ENCODE measurements at places on chromosomes 1 and 21. TPM values are rescaled to one million over a fixed set of nuclear protein-coding genes. Genes with fewer than 3 reads are reported as not detected.

DNA sequence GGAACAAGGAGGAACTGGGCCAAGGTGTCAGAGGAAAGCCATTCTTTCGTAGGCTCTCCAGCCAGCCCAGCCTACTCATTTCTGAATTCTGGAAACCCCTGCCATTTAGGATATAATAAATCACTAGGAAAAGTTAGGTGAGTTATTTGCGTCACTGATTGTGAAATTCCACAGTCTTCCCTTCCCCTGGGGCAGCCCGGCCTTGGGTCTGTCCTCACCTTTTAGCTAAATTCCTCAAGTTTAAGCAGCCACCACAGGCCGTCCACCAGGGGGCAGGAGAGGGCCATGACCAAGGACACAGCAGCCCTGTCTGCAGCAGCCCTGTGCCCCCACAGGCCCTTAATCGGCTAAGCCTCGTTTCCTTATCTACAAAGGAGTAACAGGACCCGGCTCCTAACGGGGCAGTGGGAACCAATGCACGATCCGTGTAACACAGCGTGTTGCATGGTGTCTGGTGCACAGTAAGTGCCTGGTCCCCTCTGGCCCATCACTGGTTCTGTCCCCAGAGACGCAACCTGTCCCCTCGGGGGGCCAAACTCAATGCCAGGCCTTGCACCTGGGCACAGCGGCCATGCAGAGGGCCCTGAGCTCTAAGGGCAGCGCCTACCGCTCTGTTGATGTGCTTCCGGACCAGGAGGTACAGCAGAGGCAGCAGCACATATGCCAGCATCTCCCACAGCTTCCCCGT is 18.1 kb downstream of the GPR157 start:
- DNase-seq = peak; percentile 87

The HES5 gene
- polyA plus RNA-seq = 0.05 TPM

The NHLH1 gene
- 0.16 TPM for polyA plus RNA-seq

DNA sequence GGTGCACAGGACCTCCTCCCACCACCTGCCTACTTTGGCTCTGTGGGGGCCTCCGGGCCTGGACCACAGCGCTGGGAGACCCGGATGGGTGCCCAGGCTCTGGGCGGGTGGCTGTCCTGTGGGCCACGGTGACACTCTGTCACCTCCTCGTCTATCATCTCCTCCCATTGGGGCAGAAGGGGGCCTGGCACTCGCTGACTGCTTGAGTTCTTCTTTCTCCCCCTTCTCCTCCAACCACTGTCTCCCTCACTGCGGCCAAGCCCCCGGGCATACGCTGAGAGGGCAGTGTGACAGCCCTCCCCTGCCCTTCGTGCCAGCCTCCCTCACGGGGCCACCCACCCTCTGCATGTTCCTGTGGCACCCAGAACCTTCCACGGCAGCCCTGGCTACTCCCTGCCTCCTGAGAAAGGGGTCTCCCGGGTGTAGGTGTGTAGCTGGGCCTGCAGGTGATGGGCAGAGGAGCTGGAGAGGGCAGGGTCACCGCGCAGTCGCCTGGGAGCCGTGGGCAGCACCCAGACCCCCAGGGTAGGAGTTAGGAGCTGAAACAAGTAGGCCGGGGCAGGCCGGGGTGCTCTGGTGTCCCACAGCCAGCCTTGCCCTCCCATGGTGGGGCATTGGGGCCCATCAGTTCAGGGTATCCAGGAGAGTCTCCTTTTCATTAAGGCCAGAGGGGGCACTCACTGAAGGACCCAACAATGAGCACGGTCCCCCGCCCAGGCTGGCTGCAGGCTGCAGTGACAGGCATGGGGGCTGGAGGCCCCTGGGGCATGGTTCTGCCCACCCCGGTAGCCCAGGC is 9.2 kb upstream of the ARF1 start:
- no peak for DNase-seq

The RNF223 gene
- not detected for polyA plus RNA-seq

- DNase-seq = no peak
Observed at GRCh38 chr1:87279966-87280535, 48.6 kb upstream of the LMO4 start.
